ENCODE measurements at places on chromosomes 3 and 15. TPM values are rescaled to one million over a fixed set of nuclear protein-coding genes. Genes with fewer than 3 reads are reported as not detected.
A peak's percentile ranks its signal among the peaks of the same experiment; 100 is the strongest.

The GCHFR gene
- 1.5 TPM for total RNA-seq

GRCh38 chr3:58576716-58577115, 475 bp downstream of the FAM107A start:
- DNase-seq = no peak

DNA sequence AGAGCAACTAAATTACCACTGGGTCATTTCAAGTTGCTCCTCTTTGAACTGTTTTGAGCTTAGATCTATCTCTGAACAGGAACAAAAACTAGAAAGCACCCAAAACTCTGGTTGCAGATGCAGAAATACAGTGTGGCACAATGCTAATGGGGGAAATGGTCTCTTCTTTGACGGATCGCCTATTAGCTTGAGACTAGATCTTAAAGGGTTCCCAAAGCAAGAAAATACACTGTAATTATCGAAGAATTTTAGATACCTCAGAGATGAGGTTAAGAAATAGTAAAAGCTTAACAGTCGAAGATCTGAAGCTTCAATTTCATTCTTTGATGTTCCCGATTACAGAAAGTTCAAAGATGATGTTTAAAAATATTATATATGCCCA, 818 bp downstream of the PPP1R2 start:
- DNase-seq = no peak

DNA sequence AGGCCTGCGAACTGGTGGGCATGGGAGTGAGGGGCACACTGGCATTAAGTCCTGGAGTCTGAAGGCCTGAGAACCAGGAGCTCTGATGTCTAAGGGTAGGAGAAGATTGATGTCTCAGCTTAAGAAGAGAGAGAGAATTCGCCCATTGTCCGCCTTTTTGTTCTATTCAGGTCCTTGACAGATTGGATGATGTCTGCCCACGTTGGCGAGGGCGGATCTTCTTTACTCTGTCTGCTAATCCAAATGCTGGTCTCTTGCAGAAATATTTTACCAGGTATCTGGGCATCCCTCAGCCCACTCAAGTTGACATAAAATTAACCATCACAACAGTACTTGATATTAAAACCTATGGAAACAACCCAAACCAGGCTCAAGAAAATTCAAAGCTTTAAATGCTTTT, 44.1 kb downstream of the MAP6D1 start:
- no peak for DNase-seq

- no peak for DNase-seq
Measured at GRCh38 chr3:162491952-162492351, 995.3 kb downstream of the OTOL1 start.

GRCh38 chr15:88249220-88249619, 7.3 kb downstream of the NTRK3 start:
- no peak for DNase-seq

DNA sequence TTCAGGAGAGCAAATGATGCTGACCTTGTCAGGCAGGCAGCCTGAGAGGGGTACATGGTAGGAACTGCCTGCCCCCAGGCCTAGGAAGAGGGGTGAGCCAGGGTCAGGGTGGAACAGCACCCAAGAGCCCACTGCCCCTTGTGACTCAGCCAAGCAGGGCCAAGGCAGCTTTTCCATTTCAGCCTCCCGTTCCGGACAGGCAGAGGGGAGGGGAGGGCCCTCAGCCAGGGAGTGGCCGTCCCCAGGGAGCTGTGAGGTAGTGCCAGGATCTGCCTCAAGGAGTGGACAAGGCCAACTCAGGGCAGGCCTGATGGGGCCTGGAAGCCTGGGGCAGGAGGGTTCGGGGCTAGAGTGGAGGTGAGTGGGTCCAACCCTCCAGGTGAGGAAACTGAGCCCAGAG, 5.1 kb upstream of the ANKRD63 start:
- DNase-seq = no peak

DNA sequence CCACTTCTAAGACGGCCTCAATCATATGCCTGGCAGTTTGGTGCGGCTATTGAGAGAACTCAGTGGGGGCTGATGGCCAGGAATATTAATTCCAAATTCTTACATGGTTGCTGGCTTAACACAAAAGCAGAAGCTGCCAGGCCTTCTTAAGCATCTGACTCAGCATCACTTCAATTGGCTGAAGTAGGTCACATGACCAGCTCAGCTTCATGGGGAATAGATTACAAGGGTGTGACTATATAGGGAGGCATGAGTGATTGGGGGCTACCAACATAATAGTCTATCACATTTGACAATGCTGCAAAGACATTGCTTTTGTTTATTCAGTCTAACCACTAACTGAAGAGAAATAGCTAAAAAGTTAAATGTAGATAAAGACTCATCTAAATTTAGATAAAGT, 101.6 kb upstream of the ANKRD28 start:
- peak; percentile 40 for DNase-seq

DNA sequence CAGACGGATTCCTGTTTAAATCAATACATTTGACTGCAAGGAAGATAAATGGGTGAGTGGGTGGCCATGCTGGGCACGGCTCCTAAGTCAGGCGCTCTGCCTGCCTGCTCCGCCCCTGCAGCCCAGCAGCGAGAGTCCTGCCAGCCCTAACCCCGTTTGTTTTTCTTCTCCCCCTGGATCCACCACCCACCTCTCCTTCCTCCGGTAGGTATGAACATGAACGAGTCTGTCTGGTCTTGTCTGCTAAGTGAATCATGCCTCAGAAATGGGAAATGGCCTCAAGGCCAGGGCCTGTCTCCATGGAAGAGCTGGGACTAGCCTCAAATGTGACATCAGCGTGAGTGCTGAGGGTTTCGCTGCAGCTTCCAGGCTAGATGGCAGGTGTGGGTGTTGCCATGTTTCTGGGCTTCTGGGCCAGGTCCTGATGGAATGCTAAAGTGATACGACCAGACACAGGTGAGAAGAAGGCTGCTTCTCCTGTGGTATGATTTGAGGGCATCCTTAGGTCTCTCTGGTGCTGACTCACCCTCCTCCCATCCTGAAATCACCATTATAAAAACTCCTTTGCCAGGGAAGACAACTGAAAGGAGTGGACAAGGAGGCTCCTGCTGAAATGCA, 5.6 kb upstream of the FEM1B start:
- peak; percentile 80 for DNase-seq

DNA sequence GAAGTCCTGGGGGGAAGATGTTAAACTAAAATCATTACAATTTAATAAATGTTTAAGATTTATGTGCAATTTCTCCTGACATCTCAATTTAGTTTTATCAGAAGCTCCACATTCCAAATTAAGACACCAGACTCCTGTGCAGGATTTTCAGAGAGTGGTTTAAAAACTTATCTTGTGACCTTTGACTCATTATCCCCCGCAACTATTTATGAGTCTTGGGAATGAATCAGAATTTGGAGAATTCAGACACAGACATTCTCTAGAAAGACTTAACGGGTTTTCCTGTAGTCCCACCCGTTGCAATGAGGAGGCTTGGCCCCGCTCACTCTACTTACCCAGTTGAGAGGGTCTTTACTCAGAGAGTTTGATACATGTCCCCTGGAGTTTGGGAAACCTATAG, 7.1 kb downstream of the OR5K2 start:
- DNase-seq = no peak

GRCh38 chr3:76561494-76562236, 478.2 kb upstream of the ROBO2 start:
- no peak for DNase-seq

GRCh38 chr15:54722342-54722986, 474.3 kb downstream of the RSL24D1 start:
- DNase-seq = no peak

GRCh38 chr3:148625991-148626390, 71.7 kb upstream of the AGTR1 start:
- DNase-seq = no peak

The SV2B gene
- total RNA-seq = not detected

DNA sequence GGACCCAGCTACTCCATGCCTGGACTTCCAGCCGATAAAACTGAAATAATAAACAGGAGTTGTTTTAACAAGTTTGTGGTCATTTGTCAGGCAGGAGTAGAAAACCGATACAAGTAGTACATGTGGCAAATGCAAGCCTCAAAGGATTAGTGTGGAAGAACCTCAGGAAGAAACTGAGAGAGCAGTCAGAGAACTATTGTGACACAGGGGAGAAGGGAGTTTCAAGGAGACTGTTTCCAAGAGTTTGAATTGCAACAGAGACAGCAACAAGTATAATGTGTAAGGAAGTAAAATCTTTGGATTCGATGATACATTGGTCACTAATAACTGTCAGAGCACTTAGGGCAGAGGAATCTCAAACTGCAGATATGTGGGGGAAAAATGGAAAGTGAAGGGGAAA, 450.6 kb upstream of the ARHGEF26 start:
- no peak for DNase-seq

- DNase-seq = no peak
Measured at GRCh38 chr3:73868688-73869315, 244.1 kb upstream of the PDZRN3 start.

DNA sequence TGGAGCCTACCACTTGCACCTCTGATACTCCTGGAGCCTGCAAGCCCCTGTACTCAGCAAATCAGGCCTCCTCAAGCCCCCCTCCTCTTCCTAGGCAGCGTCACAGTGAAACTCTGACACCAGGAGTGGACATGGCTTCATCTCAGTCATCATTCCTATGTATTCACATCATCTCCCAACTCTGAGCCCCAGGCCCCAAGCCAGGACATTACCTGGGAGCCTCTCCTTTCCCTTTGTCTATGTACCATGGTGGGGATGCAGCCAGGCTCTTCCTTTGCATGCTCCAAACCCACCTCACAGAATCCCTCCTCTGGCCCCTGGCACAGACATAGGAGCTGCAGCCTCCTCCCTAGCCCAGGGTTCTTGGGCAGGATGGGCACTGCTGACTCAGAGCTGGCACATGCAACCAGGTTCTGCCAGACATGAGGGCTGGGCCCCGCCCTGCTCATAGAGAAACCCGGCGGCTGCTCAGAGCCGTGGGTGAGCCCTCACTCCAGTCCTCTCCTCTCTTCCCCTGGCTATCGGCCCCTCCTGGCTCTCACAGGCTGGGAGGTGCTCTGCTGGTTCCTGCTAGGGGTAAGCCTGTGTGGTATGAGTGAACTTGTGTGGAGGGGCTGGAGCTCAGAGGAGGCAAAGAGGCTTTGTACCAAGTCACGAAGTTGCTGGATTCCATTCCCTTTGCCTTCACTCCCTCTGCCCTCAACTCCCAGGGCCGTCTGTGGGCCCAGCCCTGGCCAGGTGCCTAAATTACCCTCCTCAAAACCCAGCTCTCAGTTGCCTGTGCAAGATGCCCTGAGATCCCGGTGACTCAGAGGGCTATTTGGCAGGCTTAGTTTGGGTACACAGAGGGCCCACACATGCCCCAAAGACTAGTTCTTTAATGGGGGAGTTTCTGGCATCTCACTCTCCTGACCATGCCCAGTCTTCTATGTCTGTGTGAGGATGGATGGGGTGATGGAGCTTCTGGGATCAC, 1.9 kb upstream of the PLCD1 start:
- peak; percentile 31 for DNase-seq

- no peak for DNase-seq
Measured at GRCh38 chr3:43863966-43864933, 173.5 kb downstream of the ABHD5 start.

- no peak for DNase-seq
Measured at GRCh38 chr15:25787855-25788520, 75.1 kb downstream of the ATP10A start.

DNA sequence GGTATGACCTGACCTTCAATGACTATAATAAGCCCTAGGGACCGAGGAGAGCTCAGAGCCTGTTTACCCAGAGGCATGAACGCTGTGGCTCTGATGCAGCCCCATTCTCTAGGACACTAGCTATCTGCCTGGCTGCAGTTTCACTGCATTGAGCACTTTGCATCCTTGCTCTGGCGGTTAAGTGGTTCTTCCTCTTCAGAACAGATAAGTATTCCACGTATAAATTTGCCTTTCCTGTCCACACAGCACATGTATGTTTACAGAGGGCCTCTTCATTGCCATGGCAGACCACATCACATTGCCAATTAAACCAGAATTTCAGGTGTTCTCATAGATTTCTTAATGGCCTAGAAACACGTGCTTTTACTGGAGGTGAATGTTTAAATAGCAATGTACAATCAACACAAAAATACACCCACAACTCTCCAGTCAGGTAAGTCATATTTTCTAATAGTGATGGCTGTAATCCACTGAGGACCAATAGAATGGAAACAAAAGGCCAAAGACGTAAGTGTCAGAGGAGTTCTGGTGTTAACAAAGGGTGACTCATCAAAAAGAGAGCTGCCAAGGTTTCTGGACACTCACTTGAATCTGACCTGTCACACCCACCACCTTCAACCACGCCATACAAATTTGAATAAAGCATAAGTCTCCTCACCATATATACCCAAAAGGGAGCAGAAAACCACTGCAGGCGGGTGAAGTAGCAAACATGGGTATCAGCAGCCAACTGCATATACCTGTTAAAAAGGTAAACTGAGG, 553.4 kb downstream of the OCA2 start:
- no peak for DNase-seq

The TGM5 gene
- not detected for total RNA-seq

DNA sequence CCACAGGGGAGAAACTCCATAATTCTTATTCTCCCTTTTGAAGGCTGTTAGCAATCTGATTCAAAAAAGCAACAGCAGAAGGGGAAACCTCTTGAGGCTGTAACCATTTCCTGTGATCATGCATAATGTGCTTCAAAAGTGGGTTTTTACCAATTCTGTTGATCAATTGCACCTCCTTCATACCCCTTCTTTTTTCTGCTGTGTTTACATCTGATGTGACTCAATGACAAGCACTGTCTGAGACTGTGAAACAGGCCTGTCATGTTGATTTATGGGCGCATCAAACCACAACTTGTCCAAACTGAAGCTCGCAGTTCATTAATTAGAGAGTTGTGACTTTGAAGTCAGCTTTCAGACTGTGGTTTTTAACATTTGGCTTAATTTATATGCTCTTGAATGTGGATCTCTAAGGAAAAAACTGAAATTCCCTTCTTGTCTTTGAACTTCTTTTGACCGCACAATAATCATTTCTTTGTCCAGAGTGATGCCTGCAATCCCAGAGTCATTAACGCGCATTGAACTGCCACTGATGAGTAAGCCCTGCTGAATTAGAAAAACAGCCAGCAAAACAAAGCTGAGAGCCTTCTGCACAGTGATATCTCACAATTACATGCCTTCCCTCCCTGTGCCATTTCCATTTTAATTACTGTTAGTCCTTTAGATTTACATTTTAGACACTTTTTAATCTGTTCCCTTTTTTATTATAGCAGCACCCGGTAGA, 532.8 kb downstream of the FOXP1 start:
- no peak for DNase-seq

- no peak for DNase-seq
Measured at GRCh38 chr3:189673535-189673934, 42.3 kb downstream of the TP63 start.

Data from HCT116 (cell line).